ENCODE measurements at places on chromosomes 5 and 9. TPM values are rescaled to one million over a fixed set of nuclear protein-coding genes. Genes with fewer than 3 reads are reported as not detected.

The CDC25C gene
- 0.95 TPM for total RNA-seq

The MEIKIN gene
- total RNA-seq, result not detected

The KCNIP1 gene
- not detected for total RNA-seq

The ZDHHC11B gene
- 46.0 TPM for total RNA-seq

The TAF11L5 gene
- not detected for total RNA-seq

The PCDHA7 gene
- 1.2 TPM for total RNA-seq

The SFXN1 gene
- total RNA-seq, result 85.8 TPM

GRCh38 chr9:14935964-14936363 is 25.7 kb upstream of the FREM1 start:
- DNase-seq, result no peak

DNA sequence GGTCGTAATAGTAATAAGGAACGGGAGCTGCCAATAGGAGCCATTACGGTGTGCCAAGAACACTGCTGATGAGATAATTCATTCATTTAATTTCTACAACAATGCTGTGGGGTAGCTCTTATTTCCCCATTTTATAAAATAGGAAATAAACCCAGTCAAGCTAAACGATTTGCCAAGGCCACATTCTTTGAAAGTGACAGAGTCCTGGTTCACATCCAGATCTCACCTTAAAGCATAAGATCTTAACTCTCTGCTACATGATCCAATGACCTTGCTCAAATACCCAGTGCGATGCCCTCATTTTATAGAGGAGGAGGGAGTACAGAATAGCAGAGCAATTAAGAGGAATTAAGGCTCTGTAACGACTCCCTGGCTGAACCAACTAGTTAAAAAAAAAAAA is 5.0 kb downstream of the PDE6A start:
- no peak for DNase-seq

DNA sequence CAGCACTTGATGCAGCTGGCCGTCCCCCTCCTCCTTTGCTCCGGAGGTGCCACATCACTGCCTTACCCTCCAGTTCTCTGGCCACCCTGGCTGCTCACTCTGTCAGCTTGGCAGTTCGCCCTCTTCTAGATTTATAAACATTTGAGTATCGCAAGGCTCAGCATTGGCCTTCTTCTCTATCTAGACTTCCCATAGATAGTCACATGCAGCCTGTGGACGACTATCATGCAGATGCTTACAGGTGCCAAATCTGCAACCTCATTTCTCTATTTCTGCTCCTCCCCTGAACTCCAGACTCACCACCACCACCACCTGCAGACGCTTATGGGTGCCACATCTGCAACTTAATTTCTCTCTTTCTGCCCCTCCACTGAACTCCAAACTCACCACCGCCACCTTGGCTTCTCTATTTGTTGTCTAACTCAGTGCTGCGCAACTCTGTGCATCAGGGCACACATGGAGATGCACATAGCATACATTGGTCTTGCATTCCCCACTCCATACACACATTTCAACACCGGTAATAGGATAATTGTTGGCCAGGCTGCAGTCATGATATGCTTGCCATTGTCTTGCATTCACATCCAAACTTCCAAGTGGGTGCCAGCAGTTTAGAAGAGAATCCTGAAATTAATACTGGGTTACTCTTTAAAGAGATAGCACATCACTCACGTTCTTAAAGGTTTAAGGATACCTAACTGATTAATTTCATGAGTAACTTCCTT is 1.9 kb upstream of the DAP start:
- no peak for DNase-seq

GRCh38 chr5:1437226-1437829 is 7.9 kb downstream of the SLC6A3 start:
- peak; percentile 70 for DNase-seq

DNA sequence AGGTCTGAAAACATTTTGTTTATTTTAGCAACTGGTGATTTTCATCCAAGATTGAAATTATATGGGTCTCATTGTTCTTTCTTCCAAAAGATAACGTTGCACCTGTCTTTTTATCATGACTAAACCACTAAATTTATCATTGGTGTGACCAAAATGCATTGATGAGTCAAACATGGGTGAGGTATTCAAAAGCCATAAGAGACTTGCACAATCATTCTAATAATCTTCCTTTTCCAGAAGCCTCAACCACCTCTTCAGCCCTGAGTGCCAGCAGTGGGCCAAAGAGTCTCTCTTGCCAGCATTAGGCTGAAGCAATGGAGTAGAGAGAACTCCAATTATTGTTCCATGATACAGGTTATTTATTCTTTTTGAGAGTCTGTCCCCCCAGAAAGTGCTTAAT is 198.9 kb downstream of the LURAP1L start:
- DNase-seq, result no peak

- peak; percentile 63 for DNase-seq
Measured at GRCh38 chr9:114291064-114291474, 31.8 kb upstream of the ORM1 start.

- no peak for DNase-seq
Measured at GRCh38 chr5:115097236-115097635, 72.5 kb downstream of the TRIM36 start.

GRCh38 chr5:172779691-172780341 is 8.8 kb upstream of the DUSP1 start:
- DNase-seq, result no peak

DNA sequence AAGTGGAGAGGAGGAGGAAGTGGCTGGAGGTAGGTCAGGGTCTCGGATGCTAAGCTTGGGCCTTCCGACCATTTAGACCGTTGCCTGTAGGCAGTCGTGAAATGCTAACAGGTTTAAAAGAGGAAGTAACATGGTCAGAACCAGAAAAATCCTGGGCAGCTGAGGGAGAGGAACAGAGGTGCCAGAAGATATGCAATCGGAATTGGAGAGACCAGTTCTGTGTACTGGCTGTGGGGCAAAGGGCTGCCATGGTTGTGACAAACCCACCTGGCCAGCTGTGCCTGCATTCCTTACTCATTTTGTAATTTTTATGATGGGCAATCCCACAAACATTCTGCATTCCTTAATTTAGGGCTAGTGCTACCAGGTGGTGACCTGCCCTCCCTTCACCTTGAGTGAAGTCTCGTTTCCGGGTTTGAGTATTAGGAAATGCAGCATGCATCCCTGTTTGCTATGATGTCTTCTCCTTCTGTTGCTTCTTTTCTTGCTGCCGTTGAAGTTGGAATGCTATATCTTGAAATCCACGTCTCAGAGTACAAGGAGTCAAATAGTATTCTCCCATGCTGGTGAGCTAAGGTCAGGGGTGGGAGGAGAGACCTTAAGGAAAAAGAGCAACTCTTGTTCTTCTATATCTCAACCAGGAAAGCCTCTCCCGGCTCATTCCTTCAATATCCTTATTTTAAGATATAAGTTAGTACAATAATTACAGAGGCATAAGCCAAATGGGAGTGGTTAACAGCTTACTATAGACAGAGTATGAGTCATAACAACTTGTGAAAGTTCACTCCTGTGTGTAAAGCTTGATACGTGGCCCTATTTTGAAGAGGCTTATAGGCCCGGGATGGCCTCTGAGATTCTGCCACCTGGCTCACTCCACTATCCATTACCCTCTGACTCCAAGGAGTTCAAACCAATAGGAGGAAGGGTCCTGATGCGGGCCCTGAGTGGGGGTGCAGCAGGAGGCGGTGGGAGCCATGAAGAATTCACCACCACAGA is 37.0 kb downstream of the B4GALT1 start:
- peak; percentile 46 for DNase-seq

- DNase-seq, result no peak
Measured at GRCh38 chr5:54851449-54851848, 133.9 kb downstream of the ESM1 start.

DNA sequence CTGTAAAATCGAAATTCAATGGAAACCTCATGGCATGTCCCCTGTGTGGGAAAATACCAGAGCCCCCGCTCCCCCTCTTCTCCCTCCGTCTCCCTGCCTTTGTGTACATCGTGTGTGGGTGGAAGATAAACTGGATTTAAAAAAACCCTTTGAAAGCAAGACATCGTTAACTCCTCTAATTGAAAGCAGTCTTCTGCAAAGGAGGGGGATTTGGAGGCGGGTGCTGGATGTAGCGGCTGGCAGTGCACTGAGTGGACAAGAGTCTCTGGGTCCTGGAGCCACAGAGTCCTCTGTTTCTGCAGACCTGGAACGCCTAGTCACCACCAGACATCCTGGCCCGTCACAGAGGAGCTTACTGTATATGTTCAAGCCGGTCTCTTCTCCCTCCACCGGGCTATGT is 169.4 kb downstream of the PAPPA start:
- no peak for DNase-seq

GRCh38 chr9:137429974-137430722 is 7.0 kb downstream of the NOXA1 start:
- peak; percentile 52 for DNase-seq

GRCh38 chr5:125286271-125286670 is 539.8 kb upstream of the ZNF608 start:
- DNase-seq, result no peak

- DNase-seq, result no peak
Measured at GRCh38 chr9:128082151-128082550, 14.1 kb downstream of the SLC25A25 start.

- no peak for DNase-seq
Measured at GRCh38 chr9:20208226-20208625, 414.1 kb downstream of the MLLT3 start.
